ENCODE measurements at places on chromosomes 4 and X. TPM values are rescaled to one million over a fixed set of nuclear protein-coding genes. Genes with fewer than 3 reads are reported as not detected.
A peak's percentile ranks its signal among the peaks of the same experiment; 100 is the strongest.

DNA sequence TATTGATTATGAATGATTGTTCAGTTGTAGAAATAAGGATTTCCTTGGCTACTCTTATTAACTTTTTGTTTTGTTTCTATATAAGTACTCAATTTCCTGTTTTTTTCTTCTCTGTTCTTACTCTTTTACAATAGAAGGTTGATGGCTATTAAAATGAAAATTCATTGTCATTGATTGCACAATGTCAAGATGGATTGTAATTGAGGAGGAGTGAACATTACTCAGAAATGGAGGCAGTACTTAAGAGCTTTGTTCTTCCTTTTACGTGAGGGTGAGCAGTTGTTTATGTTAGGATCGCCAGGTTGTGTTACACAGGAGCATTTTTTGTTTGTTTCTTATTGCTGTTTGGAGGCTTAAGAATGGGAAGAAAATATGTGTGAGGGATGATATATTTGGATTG lies 2062.4 kb downstream of the ARAP2 start:
- DNase-seq = peak; percentile 78

The CXCL3 gene
- total RNA-seq = not detected

DNA sequence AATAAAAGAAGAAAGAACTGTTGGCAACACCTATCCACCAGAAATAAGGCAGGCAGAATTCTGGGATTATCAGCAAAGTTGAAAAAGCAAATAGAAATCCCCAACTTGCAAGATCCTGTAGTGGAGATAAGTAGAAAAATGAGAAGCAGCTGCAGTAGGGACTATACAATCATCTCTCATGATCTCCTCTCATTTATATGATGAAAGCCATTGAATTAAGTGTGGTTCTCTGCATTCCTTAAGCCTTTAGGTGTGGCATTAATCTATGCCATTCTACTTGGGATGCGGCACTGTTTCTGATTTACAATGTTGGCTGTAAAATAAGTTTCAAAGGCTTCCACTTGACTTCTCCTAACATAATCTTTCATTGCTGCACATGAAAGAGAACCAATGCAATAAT lies 869.8 kb downstream of the TRAM1L1 start:
- no peak for DNase-seq

The CCDC149 gene
- total RNA-seq = 8.1 TPM

DNA sequence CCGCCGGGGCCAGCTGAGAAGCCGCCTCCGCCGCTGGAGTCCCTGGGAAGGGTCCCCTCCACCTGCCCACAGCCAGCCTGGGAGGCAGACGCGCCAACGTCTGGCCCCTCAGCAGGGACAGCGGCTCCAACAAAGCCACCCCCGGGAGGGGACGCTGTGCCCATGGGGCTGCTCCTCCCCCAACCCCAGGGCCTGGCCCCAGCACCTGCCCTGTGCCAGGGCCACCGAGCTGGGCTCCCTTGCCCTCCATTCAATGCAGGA lies 6.1 kb upstream of the HMX1 start:
- no peak for DNase-seq

The CLRN2 gene
- total RNA-seq = not detected

- DNase-seq = no peak
These were observed 91.3 kb downstream of the GPM6A start for GRCh38 chr4:175720722-175721121.

DNA sequence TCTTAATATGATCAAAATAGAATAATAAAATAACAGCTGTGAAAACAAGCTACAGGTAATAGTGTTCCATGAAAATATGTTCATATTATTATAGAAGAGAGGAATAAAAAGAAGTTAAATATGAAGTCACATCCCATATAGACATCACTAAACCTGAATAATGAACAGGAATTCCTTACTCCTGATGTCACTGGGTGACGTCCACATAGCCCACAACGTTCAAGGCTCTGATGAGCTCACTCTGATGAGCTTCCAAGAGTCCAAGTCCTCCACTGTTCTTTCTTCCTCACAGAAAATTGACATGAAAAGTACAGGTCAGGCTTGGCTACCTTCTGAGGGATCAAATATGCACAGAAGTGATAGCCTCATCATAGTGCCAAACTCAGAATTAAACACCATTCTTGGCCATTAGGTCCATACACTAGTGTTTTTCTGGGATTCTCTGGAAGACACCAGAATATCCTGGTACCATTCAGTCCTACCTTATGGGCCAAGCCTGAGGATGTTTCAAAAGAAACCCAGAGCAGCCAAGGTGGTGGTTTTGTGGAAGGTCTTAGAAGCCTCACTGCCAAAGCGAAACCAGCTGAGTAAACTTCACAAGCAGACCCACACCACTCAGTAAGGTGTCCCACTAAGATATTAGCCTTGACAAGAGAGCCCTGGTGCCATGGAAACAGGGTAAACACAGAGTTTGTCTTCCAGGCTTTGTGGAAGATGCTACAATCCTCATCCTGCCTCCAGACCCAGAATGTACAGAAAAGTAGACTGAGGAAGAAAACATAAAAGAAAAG lies 138.4 kb upstream of the HHIP start:
- DNase-seq = no peak

GRCh38 chr4:56048702-56049431 lies 100.1 kb downstream of the CEP135 start:
- no peak for DNase-seq

- DNase-seq = peak; percentile 70
These were observed at the start of gene ARHGEF38 for GRCh38 chr4:105551965-105552746. TSS of gene ARHGEF38 (plus strand) at chr4:105552620. CDS start at chr4:105552766, 146 bp downstream.

Measured in PC-9 (cell line).